ENCODE measurements at places on chromosomes 6 and 20.

DNA sequence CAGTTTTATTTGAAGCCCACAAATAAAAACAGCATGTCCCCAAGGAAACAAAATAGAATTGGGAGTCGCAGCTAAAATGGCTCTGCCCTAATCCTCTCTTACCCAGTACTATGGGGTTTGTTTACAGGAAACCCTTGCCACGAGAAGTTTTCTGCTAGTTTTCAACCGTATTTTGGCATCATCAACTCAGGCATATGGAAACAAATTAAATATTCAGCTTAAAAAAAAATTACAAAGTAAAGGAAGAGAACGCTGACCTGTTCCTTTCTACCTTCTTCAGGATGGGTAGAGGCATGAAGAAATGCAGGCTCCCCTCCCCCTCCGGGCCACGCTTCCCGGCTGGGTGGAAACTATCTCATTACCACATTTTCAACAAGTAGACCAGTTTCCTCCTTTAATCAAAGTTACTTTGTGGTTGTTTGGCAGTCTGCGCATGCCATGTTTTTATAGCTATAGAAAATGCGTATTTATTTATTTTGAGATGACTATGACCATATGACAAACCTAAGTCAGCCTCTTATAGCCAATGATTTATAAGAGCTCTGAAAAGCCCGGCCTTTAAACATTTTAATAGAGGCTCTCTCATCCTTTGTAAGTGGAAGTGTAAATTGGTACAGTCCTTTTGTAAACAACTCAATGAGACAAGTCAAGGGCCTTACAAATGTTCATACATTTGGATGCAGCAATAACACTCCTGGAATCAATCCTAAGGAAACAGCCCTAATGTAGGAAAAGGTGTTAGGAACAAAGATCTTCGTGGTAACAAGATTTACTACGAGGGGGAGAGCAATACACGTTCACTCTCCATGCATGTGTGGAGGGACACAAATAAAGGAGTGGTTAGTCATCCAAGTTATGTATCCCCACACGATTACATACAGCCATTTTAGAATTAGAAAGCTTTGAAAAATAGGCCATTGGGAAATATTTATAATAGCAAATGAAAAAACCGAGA is 16.1 kb upstream of the ZNF217 start:
- no peak for DNase-seq

DNA sequence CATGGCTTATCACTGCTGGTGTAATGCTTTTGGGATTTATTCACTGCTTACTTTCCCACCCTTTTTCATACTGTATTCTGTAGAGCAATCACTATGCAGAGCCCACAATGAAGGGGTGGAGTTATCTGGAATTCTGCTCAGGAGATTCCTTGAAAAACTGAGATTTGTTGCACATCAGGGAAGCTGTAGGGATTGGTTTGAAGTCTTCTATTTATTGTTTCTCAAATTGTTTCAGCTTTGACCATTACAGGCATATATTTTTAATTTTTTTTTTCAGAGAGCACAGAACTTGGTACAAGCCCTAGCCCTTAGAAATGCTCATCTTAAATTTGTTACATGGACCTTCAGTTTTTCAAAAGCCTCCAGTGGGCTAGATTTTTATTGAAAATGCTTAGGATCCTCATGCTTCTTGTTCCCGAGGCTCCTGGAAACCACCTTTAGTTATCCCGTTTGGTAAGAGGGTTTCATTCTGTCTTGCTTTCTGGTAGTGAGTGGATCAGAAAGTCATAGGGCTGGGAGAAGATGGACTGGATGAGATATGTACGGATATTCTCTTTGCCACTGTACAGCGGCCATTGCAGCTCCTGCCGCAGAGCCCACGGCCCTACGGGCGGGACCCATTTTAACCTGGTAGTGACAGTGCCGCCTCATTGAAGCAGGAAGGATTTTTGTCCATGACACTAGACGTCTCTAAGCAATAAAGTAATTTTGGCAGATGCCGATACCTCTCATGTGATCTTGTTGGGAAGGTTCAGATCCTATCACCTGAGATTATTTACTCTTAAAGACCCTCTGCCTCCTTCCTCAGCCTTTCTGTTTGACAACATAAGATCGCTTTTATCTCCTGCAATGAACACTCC is 45.3 kb upstream of the ZNF184 start:
- DNase-seq = no peak

DNA sequence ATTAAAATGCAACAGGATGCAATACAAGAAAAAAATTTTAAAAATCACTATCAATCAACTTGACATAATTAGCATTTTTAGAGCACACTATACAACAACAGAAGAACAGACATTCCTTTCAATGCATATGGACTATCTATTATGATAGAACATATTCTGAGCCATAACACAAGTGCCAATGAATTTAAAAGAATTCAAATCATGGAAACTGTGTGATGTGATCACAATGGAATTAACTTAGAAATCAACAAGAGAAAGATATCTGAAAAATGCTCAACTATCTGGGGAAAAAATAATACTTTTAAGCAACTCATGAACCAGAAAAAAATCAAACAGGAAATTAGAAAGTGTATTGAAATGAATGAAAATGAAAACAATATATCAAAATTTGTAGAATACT is 106.3 kb downstream of the ADTRP start:
- DNase-seq = no peak

- DNase-seq = no peak
Measured at GRCh38 chr6:137099689-137100403, 55.1 kb upstream of the IL20RA start.

- no peak for DNase-seq
Measured at GRCh38 chr6:108895571-108895970, 47.3 kb downstream of the ARMC2 start.

- no peak for DNase-seq
Measured at GRCh38 chr6:53889365-53889764, 94.6 kb downstream of the LRRC1 start.

All from iPS-NIHi11 (cell line).